ENCODE measurements at places on chromosomes 16 and 17.
A peak's percentile ranks its signal among the peaks of the same experiment; 100 is the strongest.

GRCh38 chr17:21039839-21040575 is 2.8 kb downstream of the USP22 start:
- no peak for DNase-seq

- no peak for DNase-seq
Observed at GRCh38 chr16:65644821-65645220, 523.0 kb upstream of the CDH11 start.

GRCh38 chr16:29770250-29770929 is 7.7 kb upstream of the ZG16 start:
- no peak for DNase-seq

- DNase-seq, result no peak
Observed at GRCh38 chr16:72814226-72814625, 233.7 kb downstream of the ZFHX3 start.

DNA sequence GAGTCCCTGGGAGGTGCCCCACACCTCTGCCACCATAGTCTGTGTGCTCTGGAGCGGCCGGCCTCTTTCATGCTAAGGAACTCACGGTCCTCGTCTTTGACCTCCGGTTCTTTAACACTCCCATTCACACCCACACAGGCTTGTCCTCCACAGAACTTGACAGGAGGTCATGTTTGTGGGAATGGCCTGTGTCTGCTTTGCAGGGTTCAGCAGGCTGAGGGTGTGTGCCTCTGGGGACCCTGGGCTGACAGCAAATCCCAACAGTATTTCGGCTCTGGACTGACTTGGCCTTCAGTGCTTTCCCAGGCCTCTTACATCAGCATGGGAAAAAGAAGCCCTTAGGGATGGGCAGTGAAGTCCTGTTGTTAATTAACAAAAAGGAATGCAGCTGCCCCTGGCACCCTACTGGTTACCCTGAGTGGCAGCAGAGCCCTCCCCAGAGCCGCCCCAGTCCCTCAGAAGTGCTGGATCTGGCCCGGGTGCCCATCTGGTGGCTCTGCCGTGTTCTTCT is 35.4 kb upstream of the ADORA2B start:
- no peak for DNase-seq

DNA sequence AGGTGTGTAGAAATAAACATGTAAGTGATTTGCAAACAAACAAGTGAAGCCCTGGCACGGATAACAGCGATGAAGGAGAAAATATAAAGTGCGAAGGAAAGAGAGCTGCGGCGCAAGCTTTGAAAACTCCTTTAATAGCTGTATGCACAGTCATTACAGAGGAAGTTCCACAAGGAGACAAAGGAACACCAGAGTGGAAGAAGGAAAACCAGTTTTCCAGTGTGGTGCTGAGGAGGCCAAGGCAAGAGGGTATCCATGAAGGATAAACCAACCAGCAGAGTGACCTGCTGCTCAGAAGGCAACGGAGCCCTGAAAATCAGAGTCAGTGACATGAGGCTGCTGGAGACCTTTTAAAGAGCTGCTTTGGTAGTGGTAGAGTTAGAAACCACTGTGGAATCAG is 24.4 kb downstream of the METTL16 start:
- no peak for DNase-seq

DNA sequence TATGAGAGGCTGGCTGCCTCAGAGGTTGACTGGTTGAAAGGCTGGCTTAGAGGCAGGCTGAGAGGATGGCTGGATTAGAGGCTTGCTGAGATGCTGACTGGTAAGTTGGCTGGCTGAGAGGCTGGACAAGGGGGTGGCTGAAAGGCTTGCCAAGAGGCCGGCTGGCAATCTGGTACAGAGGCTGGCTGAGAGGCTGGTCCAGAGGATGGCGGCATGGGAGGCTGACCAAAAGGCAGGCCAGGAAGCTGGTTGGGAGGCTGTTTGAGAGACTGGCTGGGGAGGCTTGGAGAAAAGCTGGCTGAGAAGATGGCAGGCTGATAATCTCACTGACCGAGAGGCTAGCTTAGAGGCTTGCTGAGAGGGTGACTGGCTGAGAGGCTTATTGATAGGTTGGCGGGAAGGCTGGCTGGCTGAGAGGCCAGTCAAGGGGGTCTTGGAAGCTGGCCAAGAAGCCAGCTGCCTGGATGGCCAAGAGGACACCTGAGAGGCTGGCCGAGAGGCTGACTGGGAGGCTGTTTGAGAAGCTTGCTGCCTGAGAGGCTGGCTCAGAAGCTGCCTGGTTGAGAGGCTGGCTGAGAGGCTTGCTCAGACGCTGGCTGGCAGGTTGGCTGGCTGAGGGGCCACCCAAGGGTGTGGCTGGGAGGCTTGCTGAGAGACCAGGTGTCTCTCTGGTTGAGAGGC is 34.2 kb upstream of the ACSM2B start:
- DNase-seq, result peak; percentile 92

DNA sequence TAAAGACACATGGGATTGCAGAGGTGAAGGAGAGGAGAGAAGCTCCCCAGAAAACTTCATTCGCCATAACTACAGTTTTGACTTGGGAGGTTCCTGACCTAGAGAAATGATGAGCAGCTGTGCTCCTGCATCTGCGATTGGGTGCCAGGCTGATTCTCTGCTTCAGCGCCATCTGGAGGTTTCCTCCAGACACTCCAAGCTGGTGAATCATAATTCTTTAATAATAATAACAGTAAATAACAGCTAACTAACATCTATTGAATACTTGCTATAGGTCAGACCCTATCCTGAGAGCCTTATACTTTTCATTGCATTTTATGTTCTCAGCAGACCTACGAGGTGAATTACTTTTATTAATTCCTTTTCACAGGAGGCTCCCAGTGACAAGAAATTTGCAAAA is 575.8 kb downstream of the TOX3 start:
- no peak for DNase-seq
